ENCODE measurements at places on chromosomes 12 and 14.

DNA sequence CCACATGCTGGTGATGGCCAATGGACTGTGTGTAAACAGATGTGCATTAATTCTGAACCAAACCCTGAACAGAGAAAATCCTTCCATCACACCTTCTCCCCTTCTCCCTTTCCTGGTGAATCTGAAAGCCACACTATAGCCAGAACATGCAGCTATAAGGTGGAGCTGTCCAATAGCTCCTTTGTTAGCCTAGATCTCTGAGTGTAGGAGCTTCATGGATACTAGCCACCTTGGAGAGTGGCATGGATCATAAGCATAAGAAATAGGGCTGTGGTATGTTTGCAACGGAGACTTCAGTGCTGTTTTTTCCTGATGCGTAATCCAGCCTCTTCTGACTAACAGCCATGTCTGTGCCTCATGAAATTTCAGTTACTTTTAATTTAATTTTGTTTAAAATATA, 364.5 kb downstream of the BTG1 start:
- no peak for DNase-seq

DNA sequence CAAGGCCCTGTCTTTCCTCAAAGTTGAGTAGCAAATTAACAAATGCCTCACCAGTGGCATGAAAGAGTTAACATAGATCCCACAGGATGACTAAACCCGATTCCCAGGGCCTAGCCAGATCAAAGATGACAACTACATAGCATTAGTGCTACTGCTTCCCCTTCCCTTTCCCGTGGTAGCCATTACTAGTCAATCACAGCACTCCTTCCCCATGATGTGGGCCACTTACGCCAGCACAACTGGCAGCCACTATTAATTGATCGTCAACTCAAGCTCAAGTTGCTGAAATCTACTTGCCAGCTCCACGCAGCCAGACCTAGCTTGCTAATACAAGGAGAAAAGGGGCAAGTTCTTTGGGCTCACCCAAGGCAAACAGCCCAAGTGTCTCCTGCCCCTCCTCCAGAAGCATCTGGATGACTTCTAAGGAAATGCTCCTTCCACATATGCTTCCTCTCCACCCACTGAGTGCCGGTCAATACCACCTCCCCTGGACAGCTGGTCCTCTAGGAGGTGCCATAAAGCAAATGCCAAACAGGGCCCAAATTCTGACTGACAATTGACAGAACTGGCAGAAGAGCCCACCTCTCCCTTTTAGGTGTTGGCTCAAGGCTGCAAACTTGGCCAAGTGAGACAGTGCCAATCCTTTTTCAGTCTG, 72.6 kb downstream of the NUAK1 start:
- DNase-seq: no peak

DNA sequence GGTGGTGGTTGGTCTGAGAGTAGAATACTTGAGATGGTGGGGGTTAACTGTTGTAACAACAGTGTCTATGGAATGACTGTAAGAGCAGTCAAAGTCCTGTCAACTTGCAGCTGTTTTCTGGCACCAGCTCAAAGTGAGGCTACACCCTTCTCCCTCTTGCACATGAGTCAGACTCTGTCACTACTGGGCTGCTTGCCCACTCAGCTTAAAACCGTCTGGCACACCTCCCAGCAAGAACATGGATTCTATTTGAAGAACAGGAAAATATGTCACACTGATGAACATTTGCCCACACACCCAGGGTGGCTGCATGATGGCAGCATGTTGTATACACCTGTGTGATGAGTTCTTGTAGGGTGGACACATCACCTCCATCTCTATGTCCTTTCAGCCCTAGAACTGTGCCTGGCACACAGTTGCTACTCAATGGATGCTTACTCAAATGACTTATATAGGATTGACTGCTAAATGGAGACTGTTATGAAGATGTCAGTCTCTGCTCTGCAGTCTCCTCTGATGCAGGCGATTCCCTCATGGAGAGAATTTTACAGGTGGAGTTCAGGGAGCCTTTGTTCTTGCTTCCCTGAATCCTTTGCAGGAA, 19.3 kb upstream of the SERPINA6 start:
- no peak for DNase-seq

- DNase-seq: no peak
These were observed 300.1 kb downstream of the AKAP6 start for GRCh38 chr14:32629236-32629635.

DNA sequence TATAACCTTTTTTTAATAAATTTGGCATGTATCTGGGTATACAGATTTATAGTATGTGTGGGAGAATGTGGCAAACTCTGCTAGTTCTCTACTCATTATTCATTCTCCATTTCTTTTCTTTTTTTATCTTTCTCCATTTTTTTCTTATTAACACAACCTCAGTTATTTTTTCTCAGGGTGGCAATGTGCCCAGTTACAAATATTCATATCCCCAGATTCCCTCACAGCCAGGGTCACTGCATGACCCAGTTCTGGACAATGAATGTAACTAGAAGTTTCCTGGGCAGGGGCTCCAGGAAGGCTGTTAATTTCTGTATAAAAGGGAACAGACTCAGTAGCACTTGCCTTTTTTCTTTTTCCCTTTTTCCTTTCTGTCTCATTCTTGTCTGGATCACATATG, 95.6 kb downstream of the VCPKMT start:
- no peak for DNase-seq

DNA sequence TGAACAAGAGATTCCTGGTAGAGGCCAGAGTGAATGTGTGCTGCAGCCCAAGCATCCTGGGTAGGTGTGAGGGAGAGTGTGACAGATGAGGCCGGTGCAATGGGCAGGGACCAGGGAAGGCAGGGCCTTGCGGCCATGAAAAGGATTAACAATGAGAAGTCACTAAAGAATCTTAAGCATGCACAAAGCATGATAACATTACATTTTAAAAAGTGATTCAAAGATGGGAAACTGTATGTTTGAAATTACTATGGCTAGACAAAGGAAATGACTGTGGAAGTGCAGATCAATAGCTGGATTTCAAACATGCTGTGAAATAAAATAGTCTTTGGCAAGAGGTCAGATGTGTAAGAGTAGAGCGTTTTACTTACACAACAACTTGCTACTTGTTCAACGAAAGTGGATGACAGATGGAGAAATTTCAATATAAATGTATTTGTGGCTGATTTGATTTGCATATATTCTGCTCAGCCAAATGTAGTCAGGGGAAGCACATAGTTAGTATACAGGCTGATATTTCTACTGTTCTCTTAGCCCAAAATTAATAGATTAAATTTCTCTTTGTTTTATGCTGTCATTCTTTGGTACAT, 175.5 kb downstream of the CCDC59 start:
- no peak for DNase-seq

- no peak for DNase-seq
These were observed 80.6 kb upstream of the STRN3 start for GRCh38 chr14:31106768-31107167.

DNA sequence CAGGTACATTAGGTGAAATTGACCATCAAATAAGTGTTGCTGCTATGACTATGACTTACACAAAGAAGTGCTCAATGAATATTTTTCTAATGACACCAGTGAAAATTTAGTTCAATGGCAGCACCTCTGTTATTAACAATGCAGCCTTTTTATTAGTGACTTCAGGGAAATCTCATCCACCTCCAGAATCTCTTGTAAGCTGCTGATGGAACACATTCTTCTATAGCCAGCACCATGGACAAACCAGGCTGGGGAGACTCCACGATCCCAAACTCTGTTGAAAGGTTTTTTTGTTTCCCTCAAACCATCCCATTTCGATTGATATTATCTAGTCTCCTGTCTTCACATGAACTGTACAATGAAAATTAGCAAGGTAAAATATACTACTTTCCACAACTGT, 265.9 kb downstream of the ITPR2 start:
- no peak for DNase-seq

DNA sequence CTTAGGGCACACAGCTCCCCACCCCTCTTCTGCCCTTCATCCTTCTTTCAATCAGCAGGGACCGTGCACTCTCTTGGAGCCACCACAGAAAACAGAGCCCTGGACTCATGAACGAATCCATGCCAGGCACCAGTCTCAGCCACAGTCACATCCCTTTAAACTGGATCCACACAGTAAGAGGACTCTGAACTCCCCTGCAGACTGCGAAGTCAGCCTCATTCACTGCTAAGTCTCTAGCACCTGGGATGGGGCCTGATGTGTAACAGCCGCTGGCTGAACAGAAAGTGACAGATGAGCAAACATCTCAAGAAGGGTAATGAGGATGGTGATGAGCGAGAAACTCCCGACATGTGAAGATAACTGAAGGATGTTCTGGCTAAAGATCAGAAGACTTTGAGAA, 45.8 kb upstream of the IQSEC3 start:
- no peak for DNase-seq

GRCh38 chr14:53757732-53758131, 198.9 kb downstream of the BMP4 start:
- DNase-seq: no peak

DNA sequence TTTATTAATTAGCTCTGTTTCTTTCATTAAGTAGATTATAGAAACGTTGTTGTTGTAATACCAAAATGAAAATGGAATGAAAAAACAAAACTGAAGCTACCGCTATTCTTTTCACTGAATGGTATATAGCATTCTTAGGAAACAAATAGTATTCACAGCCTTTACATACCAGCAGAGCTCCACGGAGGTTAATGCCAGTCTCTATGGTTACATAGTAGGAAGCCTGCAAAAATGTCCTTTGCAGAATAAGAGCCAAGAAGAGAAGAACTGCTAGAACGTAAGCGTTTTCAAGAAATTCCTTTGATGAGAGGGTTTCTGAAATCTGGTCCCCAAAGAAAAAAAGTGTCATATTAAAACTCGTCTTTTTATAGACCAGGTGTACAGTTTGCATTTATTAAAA, 30.6 kb downstream of the ABCC9 start:
- no peak for DNase-seq

- no peak for DNase-seq
These were observed 38.0 kb upstream of the FBXO21 start for GRCh38 chr12:117228239-117228638.

DNA sequence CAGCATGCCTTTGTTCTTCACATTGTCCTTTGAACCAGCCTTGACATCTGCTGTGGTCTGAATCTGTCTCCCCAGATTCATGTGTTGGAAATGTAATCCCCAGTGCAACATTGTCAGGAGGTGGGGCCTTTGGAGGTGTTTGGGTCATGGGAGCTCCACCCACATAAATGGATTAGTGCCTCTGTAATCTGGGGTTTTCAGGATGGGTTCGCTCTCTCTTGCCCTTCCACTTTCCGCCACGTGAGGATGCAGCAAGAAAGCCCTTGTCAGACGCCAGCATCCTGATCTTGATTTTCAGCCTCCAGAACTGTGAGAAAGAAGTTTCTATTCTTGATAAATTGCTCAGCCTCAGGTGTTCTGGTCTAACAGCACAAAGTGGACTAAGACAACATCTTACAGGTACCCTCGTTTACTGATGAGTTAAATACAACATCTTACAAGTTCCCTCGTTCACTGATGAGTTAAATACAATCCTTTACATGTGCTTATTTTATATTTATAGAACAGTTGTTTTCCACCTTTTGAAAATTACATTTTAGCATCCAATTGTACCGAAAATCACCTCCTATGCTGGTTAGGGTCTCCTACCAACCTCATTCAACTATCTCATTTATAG, 54.4 kb upstream of the RIMBP2 start:
- no peak for DNase-seq

DNA sequence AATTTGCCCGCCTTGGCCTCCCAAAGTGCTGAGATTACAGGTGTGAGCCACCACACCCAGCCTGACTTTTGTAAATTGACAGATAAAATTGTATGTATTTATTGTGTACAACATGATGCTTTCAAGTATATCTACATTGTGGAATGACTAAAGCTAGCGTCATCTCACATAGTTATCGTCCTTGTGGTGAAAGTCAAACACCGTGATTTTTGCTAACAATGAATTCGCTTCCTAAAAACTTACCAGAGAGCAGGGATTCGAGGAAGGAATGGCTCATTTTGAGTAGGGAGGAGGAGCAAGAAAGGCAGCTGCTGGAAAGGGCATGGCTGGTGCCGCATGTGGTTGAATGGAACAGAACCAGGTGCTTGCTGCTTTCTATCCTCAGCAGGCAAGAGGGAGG, 85.4 kb downstream of the LGMN start:
- no peak for DNase-seq

GRCh38 chr12:34347367-34347766, 325.1 kb downstream of the ALG10 start:
- DNase-seq: no peak

- DNase-seq: no peak
These were observed 106.4 kb downstream of the GPR135 start for GRCh38 chr14:59358784-59359183.

DNA sequence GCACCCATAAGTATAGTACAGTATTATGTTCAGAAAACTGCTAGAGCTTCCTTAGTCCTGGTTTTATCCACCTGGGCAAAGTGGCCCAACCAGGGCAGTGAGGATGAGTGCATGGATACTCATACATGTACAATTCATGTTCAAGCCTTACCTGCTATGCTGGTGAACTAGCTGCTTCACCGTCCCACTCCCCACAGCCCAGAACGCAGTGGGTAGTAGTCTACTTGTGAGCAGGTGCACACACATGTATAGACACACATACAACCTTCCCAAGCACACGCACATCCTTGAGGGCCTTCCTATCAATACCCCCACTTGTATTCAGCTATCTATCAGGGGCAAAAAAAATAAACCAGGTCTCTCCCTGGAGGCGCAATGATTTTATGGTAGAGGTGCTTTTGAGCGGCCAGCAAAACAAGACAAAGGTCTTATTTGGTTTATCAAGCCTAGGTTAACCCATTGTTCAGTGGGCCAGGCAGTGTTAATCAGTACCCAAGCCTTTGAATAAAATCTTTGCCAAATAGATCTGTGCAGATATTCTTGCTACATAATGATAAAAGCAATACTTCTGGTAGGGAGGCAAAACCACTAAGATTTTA, 69.8 kb downstream of the ZFP36L1 start:
- DNase-seq: no peak

DNA sequence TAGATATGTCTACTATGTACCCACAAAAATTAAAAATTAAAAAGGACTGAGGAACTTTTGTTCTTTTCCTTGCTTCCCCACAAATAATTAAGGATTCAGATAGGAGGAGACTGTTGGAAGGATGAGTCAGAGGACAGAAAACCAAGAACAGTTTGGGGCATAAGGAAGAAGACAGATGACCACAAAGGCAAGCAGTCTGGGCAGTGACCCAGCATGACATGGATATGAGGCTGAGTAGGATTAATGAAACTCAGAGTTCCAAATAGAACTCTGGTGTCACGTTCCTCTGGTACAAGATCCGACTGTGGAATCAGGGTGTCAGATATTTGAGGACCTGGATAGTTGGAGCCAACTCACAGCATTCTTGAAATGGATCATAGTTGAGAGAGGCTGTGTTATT, 89.3 kb upstream of the SLC38A4 start:
- DNase-seq: no peak

GRCh38 chr12:94544355-94544754, 84.7 kb upstream of the CEP83 start:
- no peak for DNase-seq

- DNase-seq: no peak
These were observed 179.6 kb upstream of the LMO3 start for GRCh38 chr12:16785524-16785923.

DNA sequence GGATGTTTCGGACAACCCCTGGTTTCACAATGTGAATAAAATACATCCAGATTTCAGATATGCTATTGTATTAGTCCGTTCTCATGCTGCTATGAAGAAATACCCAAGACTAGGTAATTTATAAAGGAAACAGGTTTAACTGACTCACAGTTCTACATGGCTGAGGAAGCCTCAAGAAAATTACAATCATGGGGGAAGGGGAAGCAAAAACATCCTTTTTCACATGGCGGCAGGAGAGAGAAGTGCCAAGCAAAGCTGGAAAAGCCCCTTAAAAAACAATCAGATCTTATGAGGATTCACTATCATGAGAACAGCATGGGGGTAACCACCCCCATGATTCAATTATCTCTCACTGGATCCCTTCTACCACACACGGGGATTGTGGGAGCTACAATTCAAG, 451.7 kb downstream of the MDGA2 start:
- DNase-seq: no peak
